ENCODE measurements at places on chromosomes 5 and 9.

- no peak for DNase-seq
Measured at GRCh38 chr5:17374973-17375742, 122.9 kb upstream of the TAF11L2 start.

DNA sequence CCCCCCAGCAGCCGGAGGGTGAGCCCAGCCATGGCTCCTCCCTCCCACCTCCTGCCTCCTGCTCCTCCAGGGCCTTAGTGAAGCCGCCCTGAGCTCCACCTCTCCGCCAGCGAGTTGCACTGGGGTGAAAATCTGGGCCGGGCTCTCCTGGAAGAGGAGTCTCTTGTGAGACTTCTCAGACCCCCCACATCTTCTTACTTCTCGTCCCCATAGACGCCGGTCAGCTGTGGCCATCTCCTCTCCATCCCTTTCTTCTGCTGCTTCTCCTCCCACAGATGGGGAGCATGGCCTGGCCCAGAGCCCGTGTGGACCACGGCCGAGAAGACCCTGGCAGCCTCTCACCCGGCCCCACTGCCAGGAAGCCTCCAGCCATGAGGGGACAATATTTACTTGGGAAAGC lies 17.3 kb downstream of the OLFM1 start:
- no peak for DNase-seq

DNA sequence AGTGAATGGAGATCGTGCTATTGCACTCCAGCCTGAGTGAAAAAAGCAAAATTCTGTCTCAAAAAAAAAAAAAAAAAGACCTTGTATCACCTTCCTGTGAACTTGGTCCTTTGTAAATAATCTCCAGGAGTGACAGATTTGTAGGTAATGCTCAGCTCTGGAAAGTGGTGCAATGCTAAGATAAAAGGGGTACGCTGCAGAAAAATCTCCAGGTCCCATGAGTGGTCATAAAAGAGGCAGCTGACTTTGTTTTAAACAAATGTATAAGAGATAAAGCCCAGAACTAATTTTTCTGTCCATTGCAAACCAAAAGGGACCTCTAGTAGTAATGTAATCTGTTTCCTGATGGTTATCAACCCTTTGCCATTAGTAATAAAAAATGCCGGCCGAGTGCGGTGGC lies 33.7 kb downstream of the RNF44 start:
- no peak for DNase-seq

DNA sequence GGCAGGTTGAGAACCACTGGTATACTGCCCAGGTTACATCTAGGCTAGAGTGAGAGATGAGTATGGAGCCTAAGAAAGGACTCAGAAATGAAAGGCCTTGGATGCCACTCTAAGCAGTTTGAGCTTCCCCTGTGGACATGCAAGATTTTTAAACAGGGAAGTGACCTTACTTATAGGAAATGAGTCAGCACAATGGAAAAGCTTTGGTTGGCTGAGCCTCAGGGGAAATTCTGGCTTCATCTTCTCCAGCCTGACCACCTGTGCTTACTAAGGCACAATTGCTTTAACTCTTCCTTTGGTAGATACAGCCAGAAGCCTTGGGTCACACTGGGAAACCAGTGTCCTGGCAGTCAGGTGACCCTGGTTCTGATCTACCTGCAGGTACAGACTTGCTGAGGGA lies 380.2 kb upstream of the ZNF462 start:
- no peak for DNase-seq

DNA sequence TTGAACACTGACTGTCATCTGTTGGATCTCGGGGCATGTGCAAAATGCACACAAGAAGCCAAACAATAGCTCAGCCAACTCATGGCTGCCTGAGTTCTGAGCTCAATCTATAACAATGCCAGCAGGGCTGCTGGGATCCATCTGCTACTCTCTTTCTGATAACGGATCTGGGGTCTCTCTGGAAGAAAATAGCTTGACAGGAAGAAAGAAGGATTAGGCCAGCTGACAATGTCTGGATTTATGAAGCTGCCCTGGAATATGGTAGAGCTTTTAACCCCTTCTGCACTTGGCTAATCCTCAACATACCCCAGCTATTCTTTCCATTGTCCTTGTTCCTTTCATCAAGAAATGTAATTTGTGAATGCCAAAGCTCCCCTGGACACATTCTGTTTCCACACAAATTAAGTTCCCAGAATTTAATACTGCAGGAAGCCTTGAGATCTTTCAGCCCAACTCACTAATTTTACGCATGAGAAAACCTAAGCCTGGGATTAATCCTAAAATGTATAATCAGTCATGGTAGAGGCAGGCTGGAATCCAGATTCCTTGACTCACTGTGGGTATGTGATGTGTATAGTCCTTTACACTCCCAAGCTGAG lies 62.7 kb upstream of the PCA3 start:
- no peak for DNase-seq

GRCh38 chr9:106587042-106587441 lies 275.9 kb upstream of the ZNF462 start:
- DNase-seq: no peak

- no peak for DNase-seq
Measured at GRCh38 chr5:654071-654778, 38.9 kb downstream of the TPPP start.

DNA sequence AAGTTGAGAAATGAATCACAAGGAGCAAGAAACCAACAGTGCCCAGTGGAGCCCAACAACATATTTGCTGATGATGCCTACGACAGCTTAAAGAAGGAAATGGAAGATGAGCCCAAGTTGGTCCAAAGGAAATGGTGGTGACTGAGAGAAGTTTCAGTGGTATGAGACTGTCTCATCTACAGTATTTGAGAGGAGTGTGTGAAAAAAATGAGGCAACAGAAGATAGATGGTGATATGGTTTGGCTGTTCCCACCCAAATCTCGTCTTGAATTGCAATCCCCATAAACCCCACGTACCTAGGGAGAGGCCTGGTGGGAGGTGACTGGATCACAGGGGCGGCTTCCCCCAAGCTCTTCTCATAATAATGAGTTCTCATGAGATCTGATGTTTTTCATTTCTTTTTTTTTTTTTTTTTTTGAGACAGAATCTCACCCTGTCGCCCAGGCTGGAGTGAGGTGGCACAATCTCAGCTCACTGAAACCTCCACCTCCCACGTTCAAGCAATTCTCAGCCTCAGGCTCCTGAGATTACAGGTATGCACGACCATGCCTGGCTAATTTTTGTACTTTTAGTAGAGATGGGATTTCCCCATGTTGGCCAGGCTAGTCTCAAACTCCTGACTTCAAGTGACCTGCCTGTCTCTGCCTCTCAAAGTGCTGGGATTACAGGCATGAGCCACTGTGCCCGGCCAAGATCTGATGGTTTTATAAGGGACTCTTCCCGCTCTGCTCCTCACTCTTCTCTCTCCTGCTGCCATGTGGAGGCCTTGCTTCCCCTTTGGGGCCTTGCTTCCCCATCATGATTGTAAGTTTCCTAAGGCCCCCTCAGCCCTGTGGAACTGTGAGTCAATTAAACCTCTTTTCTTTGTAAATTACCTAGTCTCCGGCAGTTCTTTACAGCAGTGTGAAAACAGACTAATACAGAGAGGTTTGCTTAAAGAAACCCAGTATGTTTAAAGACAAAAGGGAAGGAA lies 30.2 kb downstream of the EFCAB9 start:
- no peak for DNase-seq

- no peak for DNase-seq
Measured at GRCh38 chr9:77708064-77708815, 60.1 kb upstream of the GNA14 start.

DNA sequence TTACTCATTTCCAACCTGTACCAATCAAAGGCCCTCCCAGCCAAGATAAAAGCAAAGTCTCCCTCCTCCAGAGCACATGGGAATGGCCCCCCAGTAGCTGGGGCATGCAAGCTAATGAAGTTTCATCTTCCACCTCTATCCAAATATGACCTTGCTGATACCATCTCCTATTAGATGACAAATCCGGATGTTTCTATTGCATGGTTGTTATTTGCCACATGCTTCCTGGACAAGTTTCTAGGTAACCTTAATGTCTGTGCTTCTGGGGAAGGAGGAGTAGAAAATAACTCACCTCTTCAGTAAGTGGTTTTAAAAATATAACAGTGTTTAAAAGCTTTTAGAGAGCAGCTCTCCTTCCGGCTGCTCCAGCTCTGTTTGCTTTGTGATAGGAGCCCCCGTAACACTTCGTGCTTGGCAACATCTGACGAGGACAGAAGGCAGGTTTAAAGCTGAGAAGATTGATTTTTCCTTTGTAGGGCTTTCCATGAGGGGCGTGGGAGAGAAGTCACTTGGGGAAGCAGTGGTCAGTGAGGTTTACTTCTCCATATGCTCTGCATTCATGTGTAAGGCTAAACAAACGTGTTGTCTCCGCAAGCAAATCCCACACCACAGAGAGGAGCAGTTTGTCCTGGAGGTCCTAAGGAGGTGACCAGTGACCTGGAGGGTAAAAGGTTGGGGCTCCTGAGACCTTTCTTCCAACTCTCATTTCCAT lies 40.3 kb upstream of the GLRX start:
- no peak for DNase-seq

- no peak for DNase-seq
Measured at GRCh38 chr9:72315510-72316311, 49.3 kb downstream of the ZFAND5 start.

DNA sequence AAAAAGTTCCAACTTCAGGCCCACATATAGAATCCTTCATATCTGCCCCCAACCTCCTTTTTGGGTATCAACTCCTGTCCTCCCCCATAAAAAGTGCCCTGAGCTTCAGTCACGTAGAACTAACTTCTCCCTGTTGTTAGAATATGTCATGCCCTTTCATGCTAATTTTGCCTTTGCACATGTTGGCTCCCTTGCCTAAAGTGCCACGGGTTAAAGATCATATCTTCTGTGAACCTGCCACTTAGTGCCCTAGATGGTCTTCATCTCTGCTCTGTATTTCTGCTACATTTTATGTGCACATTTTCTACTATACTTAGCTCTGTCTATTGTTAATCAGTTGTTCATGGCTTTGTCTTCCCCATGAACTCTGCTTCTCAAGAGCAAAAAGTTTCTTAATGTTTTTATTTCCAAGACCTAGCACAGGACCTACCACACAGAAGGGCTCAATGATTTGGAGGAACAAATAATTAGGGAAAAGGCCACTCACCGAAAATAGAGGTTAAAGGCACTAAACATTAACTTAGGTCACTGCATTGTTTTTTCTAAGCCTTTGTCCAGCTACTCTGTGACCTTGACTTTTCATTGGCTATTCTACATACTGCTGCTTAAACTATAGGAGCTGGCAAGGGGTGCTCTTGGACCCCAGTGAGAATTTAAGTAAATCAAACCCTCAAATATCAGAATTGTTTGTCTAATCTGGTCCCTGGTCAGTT lies 94.3 kb downstream of the ARSB start:
- DNase-seq: no peak

Data from activated gamma-delta T cell treated with anti-CD3 and anti-CD28 coated beads, Interleukin-2, amount 50 U/mL, for 16 hours (primary cell).